ENCODE measurements at places on chromosomes 3 and 15.

DNA sequence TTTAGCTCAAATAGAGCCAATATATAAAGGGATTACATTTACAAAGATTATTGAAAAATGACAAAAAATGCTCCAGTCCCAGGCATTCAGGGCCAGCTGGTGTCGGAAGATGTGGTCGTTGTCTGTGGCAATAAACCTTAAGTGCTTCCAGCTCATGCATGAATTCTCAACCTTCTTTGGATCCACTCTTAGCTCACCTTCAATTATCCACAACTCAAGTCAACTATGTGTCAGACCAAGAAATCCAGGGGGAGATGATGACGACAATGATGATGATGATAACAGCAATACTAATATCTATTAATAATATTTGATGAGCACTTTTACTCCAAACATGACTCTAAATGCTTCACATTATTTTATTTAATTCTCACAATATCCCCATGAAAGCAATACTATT, 53.6 kb upstream of the PXYLP1 start:
- DNase-seq = no peak

DNA sequence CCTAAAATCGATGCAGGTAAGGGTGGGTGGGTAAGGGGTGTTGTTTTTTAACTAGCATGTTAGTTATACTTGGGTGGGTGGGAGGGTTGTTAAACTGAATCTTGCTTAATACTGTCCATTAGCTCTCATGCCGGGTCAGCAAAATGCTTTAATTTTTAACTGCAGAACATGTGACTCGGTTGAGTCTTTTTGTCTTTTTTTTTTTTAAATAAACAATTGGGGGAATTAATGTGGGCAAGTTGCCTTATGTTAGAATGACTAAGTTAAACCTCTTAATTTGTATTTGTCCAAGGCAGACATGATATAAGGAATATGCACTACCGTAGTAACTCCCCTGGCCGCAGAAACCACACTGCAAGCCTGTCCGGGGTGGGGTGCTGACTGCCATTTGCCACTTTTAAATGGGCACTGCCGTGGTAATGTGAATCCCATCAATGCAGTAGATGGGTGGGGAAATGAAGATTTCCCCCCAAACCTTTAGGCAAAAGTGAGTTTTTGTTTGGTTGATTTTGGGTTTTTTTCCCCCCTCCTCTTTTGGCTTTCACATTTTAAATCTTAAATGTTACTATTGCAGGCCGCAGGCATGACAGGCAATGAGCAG, 54.3 kb upstream of the CCR4 start:
- DNase-seq = no peak

DNA sequence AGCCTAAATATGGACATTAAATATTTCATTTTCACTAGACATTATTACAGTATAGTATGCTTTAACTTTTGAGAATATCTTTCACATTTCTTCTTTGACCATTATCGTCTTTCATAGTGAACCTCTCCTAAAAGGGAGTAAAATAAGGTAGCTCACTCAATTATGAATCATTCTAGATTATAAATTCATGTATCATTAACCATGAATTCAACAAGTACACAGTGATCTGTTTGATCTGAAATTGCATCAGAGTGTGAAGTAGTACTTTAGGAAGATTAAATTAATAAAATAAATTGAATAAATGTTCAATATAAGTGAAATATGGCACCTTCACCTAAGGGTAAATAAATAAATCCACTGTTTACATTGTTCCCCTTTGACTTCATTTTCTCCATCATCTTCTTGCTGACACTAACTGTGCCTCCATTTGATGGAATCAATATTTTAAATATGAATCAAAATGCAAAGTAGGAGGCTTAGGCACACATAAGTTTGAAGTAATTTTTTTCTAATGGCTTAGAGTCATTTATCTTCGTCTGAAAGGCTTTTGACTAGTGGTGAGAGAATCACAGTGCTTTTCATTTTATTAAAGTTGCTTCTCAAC, 174.1 kb upstream of the MDFIC2 start:
- no peak for DNase-seq

DNA sequence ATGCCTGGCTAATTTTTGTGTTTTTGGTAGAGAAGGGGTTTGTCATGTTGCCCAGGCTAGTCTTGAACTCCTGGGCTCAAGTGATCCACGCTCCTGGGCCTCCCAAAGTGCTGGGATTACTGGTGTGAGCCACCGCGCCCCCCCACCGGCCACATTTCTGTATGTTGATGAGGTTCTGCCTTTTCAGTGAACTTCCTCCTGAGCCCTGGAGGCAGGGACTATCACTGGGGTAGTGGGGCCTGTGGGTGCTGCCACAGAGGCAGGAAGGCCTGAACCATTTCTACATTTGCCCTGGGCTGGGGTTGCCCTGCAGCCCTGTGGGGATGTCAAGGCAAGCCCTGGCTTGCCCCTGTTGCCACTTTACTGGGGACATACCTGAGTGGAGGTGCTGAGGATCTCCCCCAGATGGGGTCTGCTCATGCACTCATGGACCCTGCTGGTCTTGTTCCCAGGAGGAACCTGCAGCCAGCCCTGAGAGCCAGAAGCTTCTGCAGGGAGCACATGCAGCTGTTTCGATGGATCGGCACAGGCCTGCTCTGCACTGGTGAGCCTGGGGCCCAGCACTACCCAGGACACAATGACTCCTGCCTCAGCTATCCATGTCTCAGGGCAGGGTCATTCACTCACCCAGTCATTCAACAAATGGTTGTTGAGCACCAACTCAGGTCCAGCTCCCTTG, 5.7 kb downstream of the SLC28A1 start:
- DNase-seq = no peak

DNA sequence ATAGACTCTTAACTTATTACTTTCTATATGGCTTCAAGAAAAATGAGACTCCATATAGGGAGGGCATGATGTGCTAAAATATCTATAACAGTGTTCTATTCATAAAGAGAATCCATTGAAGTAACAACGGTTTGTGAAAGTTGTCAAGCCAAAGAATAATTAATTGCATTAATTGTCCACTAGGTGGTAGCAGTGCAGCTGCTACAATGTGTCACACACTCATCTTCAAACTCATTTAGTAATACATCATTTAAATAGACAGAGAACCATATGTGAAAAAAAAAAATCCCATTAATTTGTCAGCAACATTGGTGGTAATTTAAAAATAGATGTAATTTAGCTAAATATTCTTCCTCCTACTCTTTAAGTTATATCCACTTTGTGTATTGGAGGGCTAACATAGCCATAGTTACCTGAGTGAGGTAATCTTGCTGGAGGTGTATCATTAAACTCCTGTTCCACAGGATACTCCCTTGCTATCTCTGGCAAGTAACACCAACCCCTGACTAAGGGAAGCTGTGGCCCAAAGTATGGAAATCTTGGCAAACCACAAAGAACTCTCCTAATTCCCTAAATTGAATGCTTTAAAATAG, 3.7 kb upstream of the CPA3 start:
- no peak for DNase-seq

DNA sequence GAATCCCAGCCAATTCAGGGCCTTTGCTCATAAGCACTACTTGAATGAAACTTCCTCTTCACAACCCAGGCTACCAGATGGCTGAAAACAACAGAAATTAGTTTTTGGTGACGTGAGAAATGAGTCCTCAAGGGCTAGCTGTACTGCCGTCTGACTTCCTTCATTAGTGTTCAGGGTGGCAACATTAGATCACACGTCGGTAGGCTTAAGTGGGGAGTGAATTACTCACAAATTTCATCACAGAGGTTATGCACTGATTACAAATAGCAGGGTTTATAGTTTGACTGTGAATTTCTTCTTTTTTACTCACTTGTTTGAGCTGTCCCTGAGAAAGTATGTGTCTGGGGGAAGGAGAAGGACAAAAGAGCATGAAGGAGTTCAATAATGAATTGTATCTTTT, 397.2 kb downstream of the GAP43 start:
- no peak for DNase-seq

DNA sequence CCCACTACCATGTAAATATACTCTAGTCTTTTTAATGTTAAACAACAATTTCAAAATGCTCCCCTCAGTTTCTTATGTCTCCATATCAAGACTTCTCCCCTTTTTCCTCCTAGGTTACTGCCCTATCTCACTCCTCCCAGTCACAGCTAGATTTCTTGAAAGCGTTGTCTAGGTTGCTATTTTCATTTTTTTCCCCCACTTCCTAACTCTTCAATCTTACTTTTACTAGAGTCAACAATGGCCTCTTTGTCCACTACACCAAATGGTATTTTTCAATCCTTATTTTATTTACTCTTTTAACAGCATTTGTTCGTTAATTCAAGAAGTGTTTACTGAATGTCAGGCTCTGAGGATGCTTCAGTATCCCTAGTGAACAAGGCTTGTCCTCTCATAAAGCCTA, 84.4 kb downstream of the VPS8 start:
- DNase-seq = no peak

DNA sequence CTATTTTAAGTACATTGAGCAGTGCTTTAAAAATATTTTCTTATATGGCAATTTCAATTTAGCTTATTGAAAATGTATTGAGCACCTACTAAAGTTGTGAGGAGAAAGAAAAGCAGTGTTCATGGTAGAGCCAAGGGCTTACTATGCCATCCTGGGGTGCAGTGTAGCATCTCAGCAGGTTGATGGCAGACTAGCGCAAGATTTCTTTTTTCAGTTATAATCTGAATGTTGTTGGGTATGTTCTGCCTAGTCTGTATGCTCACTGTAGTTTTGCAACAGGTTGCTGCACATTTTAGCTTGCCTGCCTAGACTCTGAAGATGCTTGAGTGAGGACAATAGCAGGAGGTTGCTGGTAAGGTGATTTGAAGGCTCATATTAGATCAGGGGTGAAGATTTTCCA, 103.1 kb upstream of the UNC13C start:
- DNase-seq = no peak

DNA sequence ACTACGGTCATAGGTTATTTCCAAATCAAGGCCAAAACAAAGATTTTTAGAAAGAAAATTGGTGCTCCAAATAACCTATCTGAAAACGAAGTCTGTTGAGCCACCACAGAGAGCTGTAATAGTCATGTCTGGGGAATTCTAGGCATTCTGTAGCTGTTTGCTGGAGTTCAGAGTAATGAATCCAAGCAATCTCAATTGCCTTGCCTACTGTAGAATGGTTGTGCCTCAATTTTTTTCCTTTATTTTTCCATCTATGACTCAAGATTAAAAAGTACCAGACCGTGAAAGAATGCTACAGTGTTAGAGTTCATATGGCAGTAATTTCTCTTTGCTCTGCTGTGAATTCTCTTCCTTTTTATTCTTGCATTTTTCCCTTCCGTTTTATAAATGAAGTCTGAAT, 1007.2 kb upstream of the ALCAM start:
- DNase-seq = no peak

GRCh38 chr3:37640636-37641375, 220.9 kb upstream of the CTDSPL start:
- DNase-seq = no peak

GRCh38 chr3:111972891-111973290, 5.9 kb upstream of the ABHD10 start:
- DNase-seq = no peak

DNA sequence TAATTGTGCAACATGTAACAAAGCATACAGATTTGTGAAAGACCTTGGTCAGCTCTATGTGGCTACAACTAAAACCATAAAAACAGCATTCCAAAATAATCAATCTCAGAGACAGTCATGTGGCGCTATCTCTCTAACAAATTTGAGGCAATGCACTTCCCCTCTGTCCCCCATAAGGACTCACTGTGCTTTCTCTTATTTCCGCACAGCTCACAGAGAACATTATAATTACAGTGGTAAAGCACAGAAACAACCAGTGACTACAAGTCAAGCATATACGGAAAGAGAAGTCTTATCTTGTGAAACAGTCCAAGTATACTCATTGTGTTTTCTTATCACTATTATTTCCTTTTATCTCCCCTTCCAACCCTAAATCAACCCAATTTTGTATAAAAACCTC, 64.3 kb downstream of the RYK start:
- DNase-seq = no peak

GRCh38 chr15:92574161-92574560, 81.4 kb downstream of the FAM174B start:
- no peak for DNase-seq

DNA sequence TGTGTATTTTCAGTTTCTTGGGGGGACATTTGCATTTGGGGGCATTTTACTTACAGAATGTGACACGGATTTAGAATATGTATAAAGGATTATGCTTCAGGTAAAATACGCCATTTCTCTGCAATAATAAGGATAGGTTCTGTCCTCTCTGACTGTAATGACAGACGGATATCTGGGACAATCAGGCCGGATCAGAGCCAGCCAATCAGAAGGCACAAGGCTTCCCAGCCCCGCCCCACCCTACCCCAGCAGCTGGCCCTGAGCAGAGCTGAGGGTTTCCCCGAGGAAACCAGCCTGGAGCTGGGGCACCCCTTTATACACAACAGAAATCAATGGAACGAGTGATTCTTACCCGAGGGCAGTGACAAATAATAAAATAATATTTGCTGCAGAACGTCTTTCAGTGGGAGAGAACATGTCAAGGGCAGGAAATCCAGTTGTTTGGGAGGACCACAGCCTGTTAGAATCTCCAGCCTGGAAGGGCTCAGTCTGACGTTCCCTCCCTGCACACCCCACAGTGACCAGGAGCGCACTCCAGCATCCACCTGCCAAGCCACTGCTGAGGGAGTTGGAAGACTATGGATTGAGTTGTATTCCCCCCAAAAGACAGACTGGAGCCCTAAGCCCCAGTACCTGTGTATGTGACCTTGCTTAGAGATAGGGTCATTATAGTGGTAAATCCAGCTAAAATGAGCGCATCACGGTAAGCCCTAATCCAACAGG, 30.3 kb upstream of the SEC13 start:
- DNase-seq = no peak

- no peak for DNase-seq
Measured at GRCh38 chr3:8298021-8298954, 203.3 kb upstream of the LMCD1 start.

- no peak for DNase-seq
Measured at GRCh38 chr3:73255609-73256029, 194.2 kb downstream of the EBLN2 start.

GRCh38 chr3:154224866-154225265, 99.4 kb downstream of the DHX36 start:
- DNase-seq = no peak
